ENCODE measurements at places on chromosomes 5 and 9.

- no peak for DNase-seq
Measured at GRCh38 chr5:149205625-149206523, 64.6 kb downstream of the ABLIM3 start.

DNA sequence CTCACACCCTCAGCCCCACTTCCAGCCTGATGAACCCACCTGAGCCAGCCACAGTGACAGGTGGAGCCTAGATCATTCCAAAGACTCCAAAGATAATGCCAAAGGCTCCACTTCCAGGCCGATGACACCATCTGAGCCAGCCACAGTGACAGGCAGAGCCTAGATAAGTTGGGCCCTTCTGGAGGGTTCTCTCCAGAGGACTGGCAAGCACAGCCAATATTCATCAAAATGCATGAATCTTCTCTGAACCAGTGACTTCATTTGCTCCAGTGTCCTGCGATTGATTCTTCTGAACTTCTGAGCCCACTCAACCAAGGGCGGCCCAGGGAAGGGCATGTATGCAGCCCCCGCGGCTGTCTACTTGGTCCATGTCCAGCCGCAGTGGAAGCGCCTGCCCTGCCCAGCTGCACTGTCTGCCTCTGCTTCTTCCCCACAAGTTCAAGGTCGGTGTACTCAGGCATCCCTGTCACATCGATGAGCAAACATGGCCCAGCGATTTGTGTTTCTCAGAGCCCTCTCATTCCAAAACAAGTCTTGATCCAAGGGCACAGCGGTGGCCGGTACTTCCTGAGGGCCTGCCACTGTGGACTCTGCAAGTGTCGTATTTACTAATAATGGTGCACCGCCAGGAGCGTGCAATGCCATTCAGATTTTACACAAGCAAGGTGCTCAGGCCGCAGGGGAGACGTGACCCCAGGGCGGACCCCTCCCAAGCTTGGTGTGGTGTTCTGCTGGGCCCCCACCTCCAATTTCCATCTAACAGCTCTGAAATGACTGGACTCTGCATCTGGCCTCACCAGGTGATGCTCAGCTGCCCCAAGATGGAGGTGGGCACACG, 107.0 kb downstream of the VAV2 start:
- DNase-seq = no peak

DNA sequence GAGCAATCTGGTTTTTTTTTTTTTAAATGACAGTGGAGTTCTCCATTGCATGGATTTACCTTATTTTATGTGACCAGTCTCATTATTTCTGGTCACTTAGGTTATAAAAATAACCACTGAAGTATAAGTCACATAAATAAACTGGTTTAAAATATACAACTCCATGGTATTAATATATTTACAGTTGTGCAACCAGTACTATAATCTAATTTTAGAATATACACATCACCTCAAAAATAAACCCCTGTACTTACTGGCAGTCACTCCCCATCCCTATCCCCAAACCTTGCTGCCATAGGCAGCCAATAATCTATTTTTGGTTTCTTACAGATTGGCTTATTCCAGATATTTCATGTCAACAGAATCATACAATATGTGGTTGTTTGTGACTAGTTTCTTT, 57.8 kb downstream of the FYB1 start:
- DNase-seq = no peak

DNA sequence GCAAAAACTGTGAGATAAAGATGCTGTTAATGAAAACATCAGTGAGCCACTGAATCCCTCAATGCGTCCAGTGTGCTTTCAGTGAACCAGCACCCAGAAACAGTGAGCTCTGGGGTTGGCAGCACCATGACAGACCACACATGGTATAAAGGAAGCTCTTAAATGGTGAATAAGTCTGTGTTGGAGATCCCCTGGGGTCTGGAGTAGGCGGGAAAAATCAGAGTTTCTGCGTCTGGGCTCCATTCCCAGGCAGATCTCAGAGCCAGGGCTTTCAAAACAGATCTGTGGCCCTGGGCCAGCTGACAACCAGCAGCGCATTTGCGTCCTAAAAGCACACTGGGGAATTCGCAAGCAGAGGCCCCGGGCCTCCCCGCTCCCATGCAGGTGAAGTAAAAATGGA, 233.5 kb downstream of the FRMD3 start:
- DNase-seq = no peak

GRCh38 chr9:135607401-135608293, 31.7 kb downstream of the GLT6D1 start:
- no peak for DNase-seq

- DNase-seq = no peak
Measured at GRCh38 chr9:37253377-37253937, 133.1 kb downstream of the ZCCHC7 start.

DNA sequence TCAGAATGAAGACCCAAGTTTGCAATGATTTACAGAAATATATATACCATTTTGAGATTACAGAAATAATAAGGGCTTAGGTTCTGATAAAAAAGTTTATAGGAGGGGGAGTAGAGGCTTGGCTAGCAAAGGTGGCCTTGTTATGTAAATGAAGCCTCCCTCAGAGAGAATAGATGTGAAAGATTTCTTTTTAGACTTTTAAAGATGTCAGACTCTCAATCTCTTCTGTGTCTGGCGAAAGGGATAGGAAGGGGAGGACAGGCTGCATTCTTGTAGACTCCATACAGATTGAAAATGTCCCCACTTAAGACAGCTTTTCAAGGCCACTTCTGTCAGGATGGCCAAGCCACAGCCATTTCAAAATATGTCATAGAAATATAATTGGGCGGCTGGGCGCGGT, 63.1 kb upstream of the CLINT1 start:
- no peak for DNase-seq

DNA sequence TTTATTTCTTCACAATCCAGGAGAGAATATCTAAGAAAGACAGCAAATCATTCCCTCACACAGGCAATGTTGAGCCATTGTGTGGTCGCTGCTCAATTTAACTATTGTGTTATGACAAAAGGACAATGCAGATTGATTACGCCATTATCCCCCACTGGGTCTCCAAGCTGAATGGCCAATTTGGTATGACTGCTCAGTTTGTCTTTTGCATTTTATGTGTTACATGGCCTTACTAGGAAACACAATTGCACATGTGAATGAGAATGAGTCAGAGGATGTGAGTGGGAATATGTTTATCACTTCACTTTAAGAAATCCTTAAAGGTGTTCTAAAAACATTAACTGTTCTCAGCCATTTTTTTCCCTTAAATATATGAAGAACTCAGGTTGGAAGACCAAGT, 108.3 kb downstream of the FAM174A start:
- no peak for DNase-seq

GRCh38 chr9:94908583-94909249, 182.2 kb downstream of the AOPEP start:
- DNase-seq = no peak

GRCh38 chr9:93965830-93966577, 10.8 kb upstream of the BARX1 start:
- no peak for DNase-seq

- no peak for DNase-seq
Measured at GRCh38 chr9:95762322-95762721, 113.2 kb upstream of the ERCC6L2 start.

GRCh38 chr9:85244856-85245255, 496.9 kb downstream of the AGTPBP1 start:
- no peak for DNase-seq

GRCh38 chr5:119117237-119117636, 46.4 kb downstream of the DMXL1 start:
- DNase-seq = no peak

GRCh38 chr5:142306077-142306502, 18.7 kb downstream of the SPRY4 start:
- no peak for DNase-seq

DNA sequence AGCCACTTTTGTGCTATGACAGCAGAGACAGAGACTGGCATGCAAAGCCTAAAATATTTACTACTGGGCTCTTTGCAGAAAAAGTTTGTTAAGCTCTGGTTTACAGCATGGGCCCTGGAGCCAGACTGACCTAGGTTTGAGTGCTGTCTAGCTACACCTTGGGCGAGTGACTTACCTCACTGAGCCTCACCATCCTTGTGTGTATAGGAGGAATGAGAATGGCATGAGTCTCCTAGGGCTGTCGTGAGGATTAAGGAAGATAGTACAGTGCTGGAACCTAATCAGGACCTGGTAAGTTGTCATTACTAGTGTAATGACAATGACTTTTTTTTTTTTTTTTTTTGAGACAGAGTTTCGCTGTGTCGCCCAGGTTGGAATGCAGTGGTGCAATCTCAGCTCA, 65.2 kb downstream of the MSX2 start:
- no peak for DNase-seq

DNA sequence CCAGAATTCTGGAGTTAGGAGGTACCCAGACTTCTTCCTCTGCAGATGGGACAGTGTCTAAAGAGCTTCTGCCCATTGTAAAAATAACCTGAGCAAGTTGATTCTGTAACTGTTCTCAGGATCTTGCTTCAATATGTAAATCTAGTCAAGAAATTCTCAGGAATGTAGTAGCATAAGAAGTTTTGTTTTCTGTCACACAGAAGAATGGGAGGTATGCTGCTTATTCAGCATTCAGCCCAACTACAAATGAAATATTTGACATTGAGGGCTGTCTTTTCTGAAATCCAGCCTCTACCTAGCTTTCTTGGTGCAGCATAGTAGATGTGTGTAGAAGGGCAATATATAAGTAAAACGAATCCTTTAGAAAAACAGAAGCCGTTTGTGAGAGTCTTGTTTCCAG, 13.8 kb downstream of the MACIR start:
- no peak for DNase-seq

DNA sequence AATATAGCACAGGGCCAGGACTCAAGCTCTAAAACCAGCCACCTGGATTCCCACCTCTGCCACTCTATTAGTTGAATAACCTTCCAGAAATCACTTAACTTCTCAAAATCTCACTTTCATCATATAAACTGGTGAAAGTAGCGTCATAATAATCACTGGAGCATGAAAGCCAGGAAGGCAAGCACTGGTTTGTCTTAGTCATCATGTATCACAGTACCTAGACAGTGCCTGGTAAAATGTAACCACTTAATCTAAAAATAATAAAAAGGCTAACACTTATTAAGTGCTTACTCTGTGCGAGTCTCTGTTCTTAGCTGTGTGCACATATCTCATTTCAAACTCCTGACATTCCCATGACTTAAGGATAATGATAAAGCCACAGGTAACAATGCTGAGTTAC, 109.4 kb downstream of the ASTN2 start:
- no peak for DNase-seq

GRCh38 chr5:76583163-76584047, 39.8 kb downstream of the F2RL2 start:
- DNase-seq = no peak

DNA sequence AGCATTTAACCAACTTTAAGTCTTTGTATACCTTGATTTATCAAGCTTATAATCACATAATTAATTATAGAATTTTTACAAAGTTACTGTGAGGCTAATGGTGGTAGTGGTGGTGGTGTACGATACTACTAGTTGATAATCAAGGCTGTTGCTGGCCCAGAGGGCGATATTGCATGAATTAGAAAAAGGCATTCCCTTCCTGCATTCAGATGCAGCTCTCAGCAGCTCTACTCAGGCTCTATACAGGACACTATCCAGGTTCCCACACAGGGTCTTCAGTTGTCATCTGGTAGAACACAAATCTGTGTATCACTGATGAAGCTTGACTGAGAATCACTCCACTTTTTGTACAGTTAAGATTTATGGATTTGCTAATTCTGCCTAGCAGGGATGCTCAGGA, 562.8 kb upstream of the C9orf72 start:
- DNase-seq = no peak

GRCh38 chr5:71982717-71983395, 124.4 kb upstream of the MAP1B start:
- DNase-seq = no peak

DNA sequence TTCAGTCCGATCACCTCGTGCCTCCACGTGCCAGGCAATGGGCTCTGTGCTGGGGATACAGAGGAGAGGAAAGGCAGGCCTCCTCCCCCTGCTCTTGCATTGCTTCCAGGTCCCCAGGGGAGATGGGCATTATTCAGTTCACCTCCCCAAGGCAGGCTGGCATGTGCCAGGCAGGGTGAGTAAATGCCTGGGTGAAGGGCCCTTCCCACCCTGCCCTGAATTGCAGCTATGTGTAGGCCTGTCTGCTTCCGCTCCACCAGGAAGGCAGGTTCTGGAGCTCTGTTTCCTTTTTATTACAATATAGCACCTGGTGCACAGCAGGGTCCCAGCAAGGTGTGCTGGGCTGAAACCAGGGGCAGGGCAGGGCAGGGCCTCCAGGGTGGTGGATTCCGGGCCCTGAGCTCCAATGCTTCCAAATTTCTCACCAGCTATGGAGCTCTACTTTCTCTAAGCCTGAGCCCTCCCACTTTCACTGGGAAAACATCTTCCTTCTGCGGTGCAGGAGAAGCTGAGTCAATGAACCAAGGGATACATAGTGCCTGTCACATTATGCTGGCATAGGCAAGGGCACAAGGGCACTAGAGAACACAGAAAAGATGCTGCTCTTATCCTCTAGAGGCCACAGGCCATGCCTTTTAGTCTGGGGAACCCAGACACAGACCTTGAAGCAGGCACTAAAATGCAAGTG, 42.0 kb downstream of the SHB start:
- DNase-seq = no peak

DNA sequence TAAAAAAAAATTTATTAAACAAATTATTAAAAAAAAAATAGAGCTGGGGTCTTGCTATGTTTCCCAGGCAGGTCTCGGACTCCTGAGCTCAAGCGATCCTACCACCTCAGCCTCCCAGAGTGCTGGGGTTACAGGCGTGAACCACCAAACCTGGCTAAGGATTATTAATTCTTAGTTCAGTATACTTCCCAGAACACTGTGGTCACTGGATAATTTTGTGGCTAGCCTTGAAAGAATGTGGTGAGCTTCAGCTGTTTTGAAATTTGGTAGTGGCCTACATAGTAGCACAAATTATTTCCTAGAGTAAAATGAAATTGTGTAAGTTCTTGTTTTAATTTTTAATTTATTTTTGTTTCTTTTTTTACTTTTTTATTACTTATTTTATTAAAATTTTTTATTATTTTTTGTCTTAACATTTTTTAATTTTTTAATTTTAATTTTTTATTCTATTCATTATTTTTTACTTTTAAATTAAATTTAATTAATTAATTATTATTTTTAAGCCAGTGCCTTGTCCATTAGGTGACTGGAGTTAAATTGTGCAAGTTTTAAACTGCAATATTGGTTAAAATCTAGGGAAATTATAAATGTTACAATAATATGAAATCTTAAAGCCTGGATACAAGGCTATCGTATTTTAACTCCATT, 23.0 kb downstream of the ARRDC3 start:
- no peak for DNase-seq

All from NCI-H187 (cell line).